ENCODE measurements at places on chromosomes 7 and 10. TPM values are rescaled to one million over a fixed set of nuclear protein-coding genes. Genes with fewer than 3 reads are reported as not detected.

The IQUB gene
- total RNA-seq, result 1.5 TPM

The FOXI2 gene
- not detected for total RNA-seq

The GIMAP1 gene
- 4.9 TPM for total RNA-seq

The GIMAP4 gene
- 43.9 TPM for total RNA-seq

The SPDYE6 gene
- total RNA-seq, result not detected
